ENCODE measurements at places on chromosomes 1 and 21. TPM values are rescaled to one million over a fixed set of nuclear protein-coding genes. Genes with fewer than 3 reads are reported as not detected.

DNA sequence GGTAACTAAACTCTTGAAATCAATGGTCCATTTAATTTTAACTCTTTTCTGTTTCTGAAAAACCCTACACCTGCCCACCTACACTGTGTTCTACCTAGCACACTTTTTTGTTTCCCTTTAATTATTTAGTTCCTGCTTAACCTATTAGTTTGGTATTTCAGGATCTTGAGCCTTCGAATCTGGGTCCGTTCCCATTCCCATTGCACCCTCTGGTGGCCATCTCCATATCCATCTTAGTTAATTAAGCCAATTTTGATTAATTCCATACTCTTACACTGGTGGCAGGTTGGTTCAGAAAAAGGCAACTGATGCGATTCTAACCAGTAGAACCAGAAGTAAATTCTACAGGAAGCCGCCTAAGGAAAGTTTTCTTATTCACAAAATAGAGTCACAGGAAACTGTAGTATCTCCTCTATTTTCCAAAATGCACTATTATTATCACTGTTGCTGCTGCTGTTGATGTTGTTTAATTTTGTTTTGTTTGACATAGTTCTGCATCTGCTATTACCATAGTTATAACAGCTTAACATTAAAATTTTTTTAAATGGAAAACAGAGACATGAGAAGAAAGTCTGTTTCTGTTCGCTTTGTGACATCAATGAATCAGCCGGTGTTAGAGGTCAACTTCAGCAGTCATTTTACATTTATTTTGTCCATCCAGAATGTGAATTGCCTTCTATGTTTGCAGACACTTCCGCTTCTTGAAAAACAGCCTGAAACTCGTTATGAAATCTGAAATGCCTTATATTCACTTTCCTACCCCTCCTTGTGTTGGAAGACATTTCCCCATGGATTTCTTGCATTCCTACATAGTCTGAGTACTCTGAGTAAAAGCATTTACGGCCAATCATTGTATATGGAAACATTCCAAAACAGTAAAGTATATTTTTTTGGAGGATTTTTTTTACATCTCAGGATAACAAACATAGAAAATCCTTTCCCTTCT lies 115.5 kb upstream of the NCAM2 start:
- no peak for DNase-seq

- DNase-seq, result no peak
These were observed 73.1 kb upstream of the CACHD1 start for GRCh38 chr1:64396817-64397216.

TNFAIP8L2 gene
- 0.86 TPM for total RNA-seq

RHD gene
- total RNA-seq, result not detected

GRCh38 chr1:203325418-203326091 lies 20.2 kb downstream of the BTG2 start:
- DNase-seq, result peak; percentile 81

DNA sequence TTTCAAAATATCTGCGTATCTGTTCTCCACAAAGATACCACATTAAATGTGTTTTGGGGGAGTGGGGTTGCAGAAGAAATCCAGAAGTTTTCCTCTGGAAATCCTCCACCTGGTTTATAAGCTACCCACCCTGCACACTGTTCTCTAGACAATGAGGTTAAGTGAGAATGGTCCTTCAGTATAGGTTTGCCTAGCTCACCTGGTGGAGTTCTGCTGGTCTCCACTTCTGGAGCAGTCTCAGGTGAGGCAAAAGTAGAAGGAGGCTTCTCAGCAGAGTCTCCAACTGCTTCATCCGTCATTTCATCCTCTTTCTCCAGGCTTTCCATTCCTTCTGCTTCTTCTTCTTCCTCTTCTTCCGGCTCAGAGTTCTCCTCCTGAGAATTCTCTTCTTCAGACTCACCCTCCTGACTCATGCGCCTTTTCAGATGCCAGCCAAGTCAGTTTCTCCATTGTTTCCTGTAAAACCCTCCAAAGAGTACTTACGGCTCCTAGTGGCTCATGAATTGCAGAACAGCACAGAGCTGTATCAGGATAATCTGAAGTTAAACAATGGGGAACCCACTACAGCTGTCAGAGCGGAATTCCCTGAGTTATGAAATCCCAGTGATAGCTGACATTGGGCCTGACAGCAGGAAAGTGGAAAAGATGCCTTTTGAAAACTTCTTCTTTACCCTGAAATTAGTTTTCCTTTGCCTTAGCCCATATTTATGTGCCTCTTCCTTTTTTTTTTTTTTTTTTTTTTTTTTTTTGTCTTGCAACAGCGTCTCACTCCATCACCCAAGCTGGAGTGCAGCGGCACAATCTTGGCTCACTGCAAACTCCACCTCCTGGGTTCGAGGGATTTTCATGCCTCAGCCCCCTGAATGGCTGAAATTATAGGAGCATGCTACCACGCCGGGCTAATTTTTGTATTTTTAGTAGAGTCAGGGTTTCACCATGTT lies 38.5 kb downstream of the MSTO1 start:
- no peak for DNase-seq

SYF2 gene
- 35.4 TPM for total RNA-seq

LCE1A gene
- not detected for total RNA-seq

GRCh38 chr1:26081267-26082019 lies 14.0 kb upstream of the TRIM63 start:
- DNase-seq, result no peak

GRCh38 chr1:26121854-26122773 lies 10.5 kb downstream of the PDIK1L start:
- DNase-seq, result no peak

DNA sequence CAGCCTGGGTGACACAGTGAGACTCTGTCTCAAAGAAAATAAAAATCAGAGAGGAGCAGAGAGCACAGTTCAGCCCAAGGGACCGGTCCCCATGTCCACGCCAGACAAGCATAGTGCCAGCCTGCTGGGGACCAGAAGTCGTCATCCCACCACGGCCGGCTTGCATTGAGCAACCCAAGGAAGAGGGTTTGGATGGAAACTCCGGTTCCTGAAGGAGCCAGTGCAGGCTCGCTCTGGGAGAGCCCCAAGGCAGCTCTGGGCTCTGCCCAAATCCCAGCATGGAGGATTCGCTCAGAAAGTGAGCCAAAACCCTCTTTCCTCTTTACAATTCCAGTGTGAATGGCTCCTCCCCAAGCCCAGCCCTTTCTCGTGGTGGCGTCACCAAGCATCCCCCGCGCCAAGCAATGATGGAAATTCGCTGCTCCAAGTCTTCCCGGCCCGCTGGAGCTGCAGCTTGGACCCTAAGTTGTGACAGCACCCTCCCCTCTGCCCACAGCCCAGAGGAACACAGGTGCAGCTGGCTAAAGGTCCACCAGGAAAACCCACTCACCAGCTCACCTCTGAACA lies 64.1 kb upstream of the SLC25A33 start:
- no peak for DNase-seq

AURKAIP1 gene
- 174 TPM for total RNA-seq

DNA sequence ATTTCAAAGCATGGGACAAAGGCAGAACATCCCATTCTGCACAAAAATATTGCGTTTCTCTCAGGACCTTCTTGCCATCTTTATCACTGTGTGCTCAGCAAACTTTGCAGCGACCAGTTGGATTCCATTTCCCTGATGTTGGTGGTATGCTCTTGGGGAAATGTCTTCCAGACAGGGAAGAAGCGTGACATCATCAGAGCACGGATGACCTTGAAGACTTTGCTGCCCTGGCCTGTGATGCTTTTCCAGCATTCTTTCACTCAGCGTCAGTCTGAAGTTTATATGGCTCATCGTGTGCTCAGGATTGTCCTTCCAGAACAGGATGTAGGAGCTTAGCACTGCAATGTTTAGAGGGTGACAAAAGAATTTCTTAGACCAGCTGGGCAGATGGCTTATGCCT lies 131.4 kb upstream of the F3 start:
- DNase-seq, result no peak

SYCP1 gene
- total RNA-seq, result not detected

LAMB3 gene
- total RNA-seq, result 3.6 TPM

DNA sequence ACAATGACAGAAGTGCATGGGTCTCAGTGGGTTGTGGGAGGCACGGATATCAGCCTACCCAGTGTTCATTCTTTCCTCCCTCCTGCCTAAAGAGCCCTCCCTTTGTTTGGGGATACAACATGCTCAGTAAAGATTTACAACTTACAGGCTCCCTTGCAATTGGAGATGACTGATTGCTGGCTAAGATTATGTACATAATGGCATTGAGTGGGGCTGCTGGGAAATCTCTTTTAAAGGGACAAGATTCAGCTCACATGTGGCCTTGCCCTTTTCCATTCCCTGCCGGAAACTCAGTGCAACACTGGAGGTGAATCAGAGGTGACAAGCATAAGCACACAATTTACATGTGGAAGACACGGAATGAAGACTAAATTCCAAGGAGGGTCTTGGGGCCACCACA lies 83.7 kb upstream of the CHRM3 start:
- no peak for DNase-seq

DNA sequence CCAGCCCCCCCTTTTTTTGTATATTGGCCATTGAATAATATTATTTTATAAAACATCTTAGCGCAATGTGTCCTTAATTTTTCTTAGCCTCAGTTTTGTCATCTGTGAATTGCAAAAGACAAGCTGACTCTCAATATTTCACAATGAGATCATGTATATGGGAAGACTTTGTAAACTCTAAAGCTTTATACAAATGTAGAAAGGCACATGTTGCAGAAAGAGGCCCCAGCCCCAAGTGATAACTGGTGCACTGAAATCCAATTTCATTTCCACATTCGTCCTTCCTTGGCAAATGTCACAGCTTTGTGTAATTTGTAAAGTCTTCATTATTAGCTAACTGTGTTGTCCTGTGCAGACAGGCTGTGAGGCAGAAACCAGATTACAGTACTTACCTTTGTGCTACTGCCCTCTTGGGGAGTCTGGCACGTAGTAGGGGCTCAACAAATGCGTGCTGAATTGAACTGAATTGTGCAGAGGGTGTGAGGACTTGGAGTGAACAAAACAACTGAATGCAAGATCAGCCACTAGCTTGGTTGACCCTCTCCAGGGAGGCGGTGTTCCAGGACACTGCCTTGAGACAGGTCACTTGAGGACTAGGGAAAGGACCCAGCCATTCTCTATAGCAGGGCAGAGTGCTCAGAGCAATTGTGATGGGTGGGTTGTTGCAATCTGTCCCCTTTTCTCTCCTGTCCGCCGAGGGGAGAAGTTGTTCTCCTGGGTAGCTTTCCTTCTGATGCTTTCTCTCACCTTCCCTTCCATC lies 74.6 kb downstream of the LMO4 start:
- DNase-seq, result no peak
